ENCODE measurements at places on chromosomes 2 and 18.

DNA sequence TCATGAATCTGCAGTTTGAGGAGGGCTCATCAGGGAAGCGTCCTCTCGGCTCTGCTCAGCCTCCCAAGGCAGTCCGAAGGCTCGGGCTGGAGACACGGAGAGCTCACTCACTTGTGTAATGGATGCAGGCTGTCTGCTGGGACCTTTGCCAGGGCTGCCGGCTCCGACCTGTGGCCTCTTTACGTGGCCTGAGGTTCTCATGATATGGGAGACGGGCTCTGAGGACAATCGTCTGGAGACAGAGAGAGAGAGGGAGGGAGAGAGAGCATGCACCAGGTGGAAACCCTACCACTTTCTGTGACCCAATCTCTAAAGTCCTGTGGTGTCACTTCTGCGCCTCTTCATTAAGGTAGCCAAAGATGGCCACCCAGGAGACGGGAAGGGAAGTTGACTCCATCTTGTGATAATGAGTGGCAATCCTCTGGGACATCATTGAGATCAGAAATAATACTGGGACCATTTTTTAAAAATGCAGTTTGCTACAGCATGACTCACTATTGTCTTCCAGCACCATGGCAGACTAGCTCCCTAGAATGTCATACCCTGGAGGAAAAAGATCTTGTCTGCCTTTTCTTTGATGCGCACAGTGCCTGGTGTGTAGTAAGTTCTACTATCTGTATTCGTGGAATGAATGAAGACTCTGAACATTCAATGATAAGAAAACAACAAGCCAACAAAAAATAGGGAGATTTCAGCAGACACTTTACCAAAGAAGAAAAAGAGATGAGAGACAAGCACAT, 60.2 kb downstream of the CD8B2 start:
- no peak for DNase-seq

DNA sequence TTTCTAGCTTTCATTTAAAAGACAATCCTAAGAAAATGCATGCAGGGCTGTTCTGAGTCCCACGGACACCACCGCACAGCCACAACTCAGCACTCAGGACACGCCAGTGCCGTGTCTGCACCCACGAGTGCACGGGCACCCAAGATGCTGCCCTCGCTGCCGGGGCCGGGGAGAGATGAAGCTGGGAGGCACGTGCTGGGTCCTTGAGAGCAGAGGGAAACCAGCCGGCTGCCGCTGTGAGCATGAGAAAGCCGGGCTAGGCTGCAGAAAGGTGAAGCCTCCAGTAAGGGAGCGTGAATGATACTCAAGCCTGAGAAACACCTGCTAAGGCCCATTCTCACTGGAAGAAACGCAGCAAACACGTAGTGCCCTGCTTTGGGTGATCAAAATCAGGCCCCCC, 4.8 kb downstream of the COPS9 start:
- no peak for DNase-seq

- DNase-seq: no peak
Observed at GRCh38 chr18:79637181-79637920, 42.3 kb upstream of the CTDP1 start.

GRCh38 chr18:34866310-34866709, 156.2 kb downstream of the DTNA start:
- DNase-seq: no peak

- no peak for DNase-seq
Observed at GRCh38 chr2:144324446-144325045, 195.4 kb downstream of the ZEB2 start.

- DNase-seq: no peak
Observed at GRCh38 chr2:187299122-187299906, 148.7 kb downstream of the CALCRL start.

GRCh38 chr2:152587187-152587947, 129.9 kb downstream of the PRPF40A start:
- no peak for DNase-seq

GRCh38 chr2:152012697-152013096, 86.1 kb downstream of the CACNB4 start:
- DNase-seq: no peak

- no peak for DNase-seq
Observed at GRCh38 chr2:241006412-241006811, 8.0 kb downstream of the SNED1 start.

DNA sequence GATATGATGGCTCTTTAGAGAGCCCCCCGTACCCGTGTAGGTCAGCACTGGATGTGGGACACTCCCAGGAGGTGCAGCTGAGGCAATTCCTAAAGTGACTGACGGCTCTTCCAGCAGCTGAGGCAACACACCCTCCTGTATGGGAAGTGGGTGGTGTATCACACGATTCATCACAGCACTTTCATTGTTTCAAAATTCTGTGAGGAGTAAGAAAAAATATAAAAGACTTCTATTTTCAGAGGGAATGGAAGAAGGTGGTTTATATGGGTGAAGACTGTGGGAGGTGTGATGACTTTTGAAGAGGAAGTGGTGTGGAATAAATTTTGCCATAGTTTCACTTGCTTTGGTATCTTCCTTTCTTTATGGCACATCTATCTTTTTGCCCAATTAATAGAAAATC, 22.3 kb downstream of the QPCT start:
- DNase-seq: no peak

DNA sequence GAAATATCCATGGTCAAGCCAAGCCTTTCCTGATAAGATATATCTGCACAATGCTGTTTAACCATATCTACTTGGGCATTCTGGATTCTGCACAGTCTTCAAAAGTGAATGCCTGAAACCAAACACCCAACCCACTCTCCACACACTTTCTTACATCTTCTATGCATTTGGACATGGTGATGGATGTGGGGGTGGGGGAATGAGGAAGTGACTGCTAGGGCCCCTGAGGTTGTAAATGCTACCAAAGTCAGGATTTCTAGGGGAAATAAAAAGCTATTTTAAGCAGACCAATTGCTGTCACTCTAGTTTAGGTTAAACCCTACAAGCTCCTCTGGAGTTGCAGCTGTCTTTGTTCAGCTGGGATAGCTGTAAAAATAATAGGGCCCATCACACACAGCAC, 26.7 kb upstream of the TGFA start:
- no peak for DNase-seq

- no peak for DNase-seq
Observed at GRCh38 chr2:237955640-237956401, 11.0 kb upstream of the UBE2F start.

- DNase-seq: no peak
Observed at GRCh38 chr2:225757248-225757647, 357.7 kb downstream of the NYAP2 start.

GRCh38 chr2:189440644-189440946, 679 bp upstream of the WDR75 start:
- no peak for DNase-seq

DNA sequence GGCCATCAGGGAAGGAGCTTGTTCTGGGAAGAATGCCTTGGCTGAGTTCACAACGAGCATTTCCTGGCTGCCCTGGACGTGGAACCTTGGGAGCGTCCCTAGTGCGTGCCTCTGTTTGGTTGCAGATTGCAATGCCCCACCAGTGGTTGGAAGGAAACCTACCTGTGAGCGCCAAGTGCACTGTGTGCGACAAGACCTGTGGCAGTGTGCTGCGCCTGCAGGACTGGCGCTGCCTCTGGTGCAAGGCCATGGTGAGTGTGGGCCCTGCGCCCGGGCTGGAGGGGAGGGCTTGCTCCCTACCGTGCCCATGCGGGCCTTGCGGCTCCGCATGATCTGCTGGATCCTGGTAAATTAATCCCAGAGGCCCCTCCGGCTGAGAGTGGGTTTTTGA, 81.9 kb downstream of the DGKD start:
- no peak for DNase-seq

- DNase-seq: no peak
Observed at GRCh38 chr2:201901786-201902185, 95.4 kb downstream of the CDK15 start.

GRCh38 chr2:172339371-172340010, 87.9 kb upstream of the ITGA6 start:
- DNase-seq: peak; percentile 38

- no peak for DNase-seq
Observed at GRCh38 chr2:46999084-46999483, 83.5 kb upstream of the MCFD2 start.

DNA sequence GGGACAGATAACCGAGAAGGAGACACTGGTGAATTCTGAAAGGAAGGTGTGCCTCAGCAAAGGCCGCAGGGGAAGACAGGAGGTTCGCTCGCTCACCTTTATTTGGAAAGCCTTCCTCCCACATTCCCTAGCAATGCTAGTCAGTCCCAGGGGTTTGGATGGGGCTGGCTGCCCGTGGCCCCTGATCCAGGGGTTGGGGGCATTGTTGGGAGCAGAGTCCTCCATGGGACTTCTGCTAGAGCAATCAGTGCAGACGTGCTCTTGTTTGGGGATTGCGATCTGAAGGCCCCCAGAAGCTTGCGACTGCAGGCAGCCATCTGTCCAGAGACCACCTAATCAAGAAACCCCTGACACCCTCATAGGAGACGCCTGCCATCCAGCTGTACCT, 6.0 kb upstream of the CYP27C1 start:
- no peak for DNase-seq

DNA sequence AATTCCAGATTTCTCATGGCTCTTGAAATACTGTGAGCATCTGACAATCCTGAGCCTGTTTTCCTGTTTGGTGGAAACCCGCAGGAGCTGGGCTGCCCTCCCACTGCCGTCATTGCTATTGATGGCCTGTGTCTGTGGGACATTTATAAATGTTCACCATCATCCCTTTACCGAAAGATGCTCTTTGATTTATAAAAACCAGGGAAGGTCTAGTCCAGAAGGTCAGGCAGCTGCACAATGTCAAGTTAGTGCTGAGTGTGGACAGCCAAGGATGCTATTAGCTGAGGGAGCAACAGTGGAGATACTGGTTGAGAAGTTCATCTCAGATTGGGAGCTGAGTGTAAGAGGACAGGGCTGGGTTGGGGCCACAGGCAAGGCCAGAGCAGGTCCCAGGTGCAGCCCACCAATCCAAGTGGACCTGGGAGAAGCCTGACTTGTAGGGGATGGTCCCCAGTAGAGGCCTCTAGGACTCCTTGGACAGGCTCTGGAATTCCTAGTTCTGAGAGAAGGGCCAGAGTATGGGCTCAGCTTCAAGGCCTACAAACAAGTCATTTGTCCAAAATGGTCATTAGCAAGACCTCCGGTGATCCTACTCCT, 55.1 kb downstream of the COPS8 start:
- no peak for DNase-seq

DNA sequence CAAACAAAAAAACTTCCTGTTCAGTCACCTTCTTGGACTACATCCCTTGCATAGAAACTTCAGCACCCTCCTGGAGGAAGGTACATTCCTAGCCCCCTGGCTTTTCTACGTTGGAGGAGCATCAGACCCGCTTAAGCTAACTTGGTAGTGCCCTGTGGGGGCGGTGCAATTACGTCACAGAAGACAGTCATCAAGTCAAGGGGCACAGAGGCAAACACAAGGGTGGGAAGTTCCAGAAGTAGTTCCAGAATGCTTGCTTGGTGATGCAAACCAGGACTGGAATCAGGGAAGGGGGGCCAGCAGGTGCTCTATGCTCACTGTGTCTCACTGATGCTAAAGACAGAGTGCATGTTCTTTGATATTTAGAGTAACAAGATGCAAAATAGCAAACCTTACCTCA, 15.2 kb upstream of the AGFG1 start:
- DNase-seq: no peak

- peak; percentile 33 for DNase-seq
Observed at GRCh38 chr2:149686136-149687051, 98.8 kb upstream of the MMADHC start.

DNA sequence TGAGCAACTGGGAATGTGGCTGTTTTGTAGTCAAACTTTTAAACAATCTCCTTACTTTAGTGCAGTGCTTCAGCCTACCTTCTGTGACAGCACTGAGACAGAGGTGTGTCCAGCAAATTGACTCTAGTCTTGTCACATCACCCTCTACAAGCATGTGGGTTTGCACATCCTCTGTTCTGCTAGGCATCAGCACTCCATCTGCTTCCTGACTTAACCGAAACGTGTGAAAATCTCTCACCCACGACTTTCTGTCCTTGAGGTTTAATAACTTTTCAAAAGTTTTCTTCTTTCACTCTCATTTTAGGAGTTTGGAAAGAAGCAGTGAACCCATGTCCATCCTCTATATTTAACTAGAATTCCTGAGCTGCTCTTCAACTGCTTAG, 42.6 kb downstream of the TTR start:
- DNase-seq: no peak

- DNase-seq: no peak
Observed at GRCh38 chr2:923832-924601, 26.6 kb upstream of the SNTG2 start.

GRCh38 chr2:235951982-235952381, 216.2 kb downstream of the GBX2 start:
- no peak for DNase-seq

DNA sequence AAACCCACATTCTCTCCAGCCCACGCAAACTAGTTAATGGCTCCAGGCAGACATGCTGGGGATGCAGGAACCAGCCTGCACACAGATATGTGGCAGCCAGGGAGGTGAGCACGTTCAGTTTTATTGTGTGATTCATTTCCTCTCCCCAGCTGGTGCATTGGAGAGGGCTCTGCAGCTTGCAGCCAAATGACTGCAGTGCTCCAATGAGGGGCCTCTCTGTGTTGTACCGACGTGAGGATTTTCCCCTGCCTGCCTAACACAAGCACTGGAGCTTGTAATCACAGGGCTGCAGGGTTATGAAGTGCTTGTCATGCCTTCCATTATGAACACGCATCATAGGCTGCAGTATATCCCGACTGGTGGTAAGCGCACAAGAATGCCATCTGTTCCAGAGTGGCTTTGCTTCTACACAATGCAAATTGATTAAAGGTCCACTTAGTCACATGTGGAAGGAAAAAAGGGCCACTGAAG, 92.3 kb upstream of the THUMPD2 start:
- peak; percentile 66 for DNase-seq

- no peak for DNase-seq
Observed at GRCh38 chr2:85353876-85354285, 447 bp downstream of the RETSAT start.

GRCh38 chr2:108701208-108701607, 18.1 kb upstream of the RANBP2 start:
- DNase-seq: no peak

GRCh38 chr2:234249873-234250272, 199.4 kb downstream of the SPP2 start:
- no peak for DNase-seq

GRCh38 chr2:237995036-237995435, 28.2 kb downstream of the UBE2F start:
- no peak for DNase-seq

DNA sequence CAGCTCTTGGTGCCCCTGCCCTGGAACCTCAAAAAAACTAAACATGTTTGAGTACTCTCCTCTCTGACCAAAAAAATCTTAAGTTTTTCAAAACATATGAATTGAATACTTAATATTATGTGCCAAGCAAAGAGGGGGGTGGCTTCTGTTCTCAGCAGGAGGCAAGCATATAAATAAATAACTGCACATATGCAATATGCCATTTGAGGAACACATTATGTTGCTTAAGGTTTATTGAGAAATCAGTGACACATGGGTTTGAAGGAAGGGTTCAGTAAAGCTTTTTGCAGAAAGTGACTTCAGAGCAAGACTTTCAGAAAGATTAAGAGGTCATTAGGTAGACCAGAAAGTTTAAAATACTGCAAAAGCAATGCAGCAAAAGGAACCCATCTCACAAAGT, 429.2 kb downstream of the TDRD15 start:
- no peak for DNase-seq

- no peak for DNase-seq
Observed at GRCh38 chr2:219171231-219171651, 1.4 kb upstream of the SLC23A3 start.

GRCh38 chr2:54983345-54984220, 66.7 kb downstream of the RTN4 start:
- DNase-seq: no peak

- no peak for DNase-seq
Observed at GRCh38 chr2:8926356-8926755, 77.1 kb downstream of the MBOAT2 start.
